ENCODE measurements at places on chromosomes 5 and 9.

DNA sequence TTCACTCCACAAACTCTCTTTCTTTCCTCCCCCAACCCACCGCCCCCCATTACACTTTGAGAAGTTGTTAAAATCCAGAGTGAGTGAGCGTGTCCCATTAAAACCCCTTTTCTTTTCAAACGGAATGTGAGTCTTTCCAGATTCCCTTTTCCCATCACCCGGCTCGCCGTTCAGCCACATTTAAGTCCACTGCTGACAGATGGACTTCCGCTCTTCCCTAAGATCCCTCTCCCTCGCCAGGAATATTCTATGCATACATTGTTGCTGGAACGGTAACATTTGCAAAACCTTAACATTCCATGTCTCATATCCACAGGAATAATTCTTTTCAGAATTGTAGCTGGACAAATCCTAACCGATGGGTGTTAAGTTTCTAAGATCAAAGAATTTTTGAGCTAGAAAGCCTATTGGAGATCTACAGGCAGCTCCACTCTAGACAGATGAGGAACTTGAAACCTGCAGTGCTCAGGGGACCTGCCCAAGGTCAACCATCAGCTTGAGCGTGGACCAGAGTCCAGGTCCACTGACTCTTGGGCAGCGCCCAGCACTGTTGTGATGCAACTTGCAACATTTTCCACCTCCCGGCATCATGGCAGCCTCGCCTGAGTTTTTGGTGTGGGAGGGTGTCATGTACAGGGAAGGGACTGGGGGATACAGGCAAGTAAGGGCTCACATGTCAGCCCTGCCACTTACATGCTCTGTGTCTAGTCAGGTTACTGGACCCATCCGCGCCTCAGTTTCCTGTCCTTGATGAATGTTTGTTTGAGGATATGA lies 500.1 kb downstream of the CCDC171 start:
- no peak for DNase-seq

DNA sequence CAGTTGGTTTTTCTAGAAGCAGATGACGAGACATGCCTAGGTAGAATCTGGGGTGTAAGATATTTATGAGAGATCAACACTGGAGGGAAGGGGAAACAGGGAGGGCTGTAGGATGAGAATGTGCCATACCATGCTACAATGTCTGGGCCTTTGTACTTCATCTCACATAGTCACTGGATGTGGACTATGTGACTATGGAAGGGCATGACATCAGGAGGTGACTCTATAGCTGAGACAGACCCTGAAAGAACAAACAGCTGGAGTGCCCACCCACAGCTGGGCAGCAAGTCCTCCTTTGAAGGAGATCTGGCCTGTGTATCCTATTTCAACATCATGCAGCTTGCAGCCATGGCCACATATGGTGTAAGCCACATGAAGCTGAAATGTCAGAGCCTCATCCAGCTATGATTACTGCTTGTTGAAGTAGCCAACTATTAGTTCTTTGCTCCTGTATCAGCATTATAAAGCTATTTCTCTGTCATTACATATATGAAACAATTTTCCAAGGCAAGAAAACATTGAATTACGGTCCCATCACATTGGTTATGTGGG lies 46.2 kb upstream of the KIF2A start:
- DNase-seq, result no peak

GRCh38 chr5:66134407-66134861 lies 9.7 kb upstream of the SREK1 start:
- no peak for DNase-seq

- no peak for DNase-seq
Observed at GRCh38 chr9:137446851-137447471, 5.8 kb upstream of the ENTPD8 start.

DNA sequence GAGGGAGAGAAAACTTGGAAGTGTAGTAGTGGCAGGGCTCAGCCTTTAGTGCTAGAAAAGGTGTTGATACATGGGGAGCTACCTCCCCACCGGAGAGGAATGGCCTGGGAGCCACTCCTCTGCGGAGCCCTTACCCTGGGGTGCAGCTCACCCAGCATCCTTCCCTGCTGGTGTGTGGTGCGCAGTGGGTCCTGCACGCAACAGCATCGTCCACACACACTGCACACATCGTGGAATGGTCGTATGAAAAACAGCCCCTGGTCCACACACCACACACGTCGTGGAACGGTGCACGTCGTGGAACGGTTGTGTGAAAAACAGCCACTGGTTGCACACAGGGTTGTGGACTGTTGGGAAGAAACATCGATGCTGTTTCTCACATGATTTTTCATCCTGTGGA lies 16.1 kb upstream of the AHRR start:
- DNase-seq, result no peak

DNA sequence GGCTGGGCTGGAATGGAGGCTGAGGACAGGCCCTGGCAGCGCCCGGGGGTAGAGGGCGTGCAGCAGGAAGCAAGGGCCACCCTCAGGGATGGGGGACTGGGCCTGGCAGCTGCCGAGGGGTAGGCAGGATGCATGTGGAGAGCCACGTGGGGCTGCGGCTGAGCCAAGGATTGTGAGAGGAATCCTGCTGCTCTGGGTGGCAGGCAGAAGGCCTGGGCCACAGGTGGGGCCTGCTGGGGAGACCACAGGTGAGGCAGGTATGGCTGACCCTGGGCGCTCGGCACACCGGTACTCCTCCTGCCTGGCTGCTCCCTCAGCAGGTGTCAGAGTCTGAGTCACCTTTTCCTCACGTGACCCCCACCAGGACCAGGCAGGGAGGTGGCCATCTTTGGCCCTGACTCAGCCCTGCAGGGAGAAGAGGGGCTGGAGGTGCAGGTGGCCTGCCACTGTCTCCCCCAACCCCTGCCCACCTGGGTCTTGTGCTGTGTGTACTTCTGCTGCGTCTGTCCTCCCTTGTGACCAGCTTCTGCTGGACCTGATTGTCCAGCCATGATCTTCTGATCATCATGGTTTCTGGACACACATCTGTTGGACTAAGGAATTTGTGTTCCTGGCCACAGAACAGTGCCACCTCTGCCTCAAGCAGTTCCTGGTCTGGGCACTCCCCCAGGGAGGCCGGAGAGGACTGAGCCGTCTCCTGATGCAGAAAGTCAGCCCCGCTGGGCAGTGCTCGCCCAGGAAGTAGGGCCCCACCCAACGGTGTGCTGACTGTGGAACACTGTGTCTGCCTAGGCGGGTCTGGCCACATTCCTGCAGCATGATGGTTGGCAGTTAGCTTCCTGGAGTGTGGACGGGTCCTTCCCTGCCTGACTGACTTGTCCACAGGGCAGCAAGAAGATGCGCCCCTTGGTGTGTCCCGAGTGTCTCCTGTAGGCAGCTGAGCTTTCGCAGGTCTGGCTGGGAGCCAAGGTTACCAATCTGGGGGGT lies 6.4 kb downstream of the ARRDC1 start:
- DNase-seq, result no peak

DNA sequence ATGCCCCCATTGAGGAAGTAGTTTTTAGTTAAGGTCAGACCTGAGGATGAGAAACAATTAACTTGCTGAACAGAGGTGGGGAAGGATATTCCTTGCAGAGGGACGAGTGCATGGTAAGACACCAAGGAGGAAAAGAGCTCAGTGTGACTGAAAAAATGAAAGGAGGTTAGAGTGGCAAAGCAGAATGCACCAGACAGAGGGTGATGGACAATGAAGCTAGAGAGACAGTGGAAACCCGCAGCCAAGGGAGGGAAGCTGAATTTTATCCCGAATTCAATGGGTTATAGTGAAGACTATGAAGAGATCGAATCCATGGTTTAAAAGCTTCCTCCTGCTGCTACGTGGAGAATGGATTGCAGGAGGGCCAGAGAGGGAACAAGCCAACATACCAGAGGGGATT lies 206.8 kb downstream of the FBN2 start:
- no peak for DNase-seq

GRCh38 chr9:112086627-112087026 lies 88.5 kb downstream of the SUSD1 start:
- no peak for DNase-seq

GRCh38 chr9:105432247-105432842 lies 15.5 kb upstream of the FSD1L start:
- DNase-seq, result no peak

Data from stimulated activated CD8-positive, alpha-beta memory T cell treated with anti-CD3 and anti-CD28 coated beads, Interleukin-7, amount 100 ng/mL, for 4 hours (primary cell).